ENCODE measurements at places on chromosomes 16 and 17.

- DNase-seq, result no peak
These were observed 329.7 kb downstream of the ABCC12 start for GRCh38 chr16:47826070-47826469.

- no peak for DNase-seq
These were observed 99.0 kb upstream of the AKTIP start for GRCh38 chr16:53601961-53602360.

- DNase-seq, result no peak
These were observed 47.3 kb downstream of the OMG start for GRCh38 chr17:31249835-31250141.

DNA sequence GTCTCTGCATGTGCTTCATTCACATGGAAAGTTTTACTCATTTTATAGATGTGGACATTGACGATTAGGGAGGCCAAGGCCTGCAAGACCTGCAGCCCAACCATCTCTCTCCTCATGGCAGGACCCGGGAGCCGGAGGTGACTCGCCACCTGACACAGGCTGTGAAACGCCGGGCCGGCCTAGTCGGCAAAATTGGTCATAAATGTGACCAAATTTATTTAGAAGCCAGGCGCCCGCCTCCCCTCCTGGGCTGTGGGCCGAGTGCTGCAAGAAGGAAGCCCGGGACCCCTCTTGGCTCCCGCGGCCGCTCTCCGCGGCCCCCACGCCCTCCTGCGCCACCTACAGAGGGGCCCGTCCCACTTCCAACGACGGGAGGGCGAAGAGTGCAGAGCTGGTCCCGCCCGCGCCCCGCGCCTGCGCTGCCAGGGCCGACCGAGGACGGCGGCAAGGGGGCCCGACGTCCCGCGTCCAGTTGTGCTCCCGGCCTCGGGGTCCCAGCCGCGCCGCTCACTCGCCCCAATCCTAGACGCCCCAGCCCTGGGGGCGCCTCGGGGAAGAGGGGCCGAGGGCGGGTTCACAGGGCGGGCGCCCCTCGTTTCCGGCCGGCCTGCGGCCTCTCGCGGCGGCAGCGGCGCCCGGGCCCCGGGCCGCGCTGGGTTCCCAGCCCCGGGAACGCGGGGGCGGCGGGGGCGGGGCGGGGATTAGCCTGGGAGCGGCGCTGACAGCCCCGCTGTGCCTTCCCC, 47.5 kb downstream of the WNT3 start:
- DNase-seq, result peak; percentile 75

Measured in ELF-1 (cell line).